ENCODE measurements at places on chromosomes 7 and 10. TPM values are rescaled to one million over a fixed set of nuclear protein-coding genes. Genes with fewer than 3 reads are reported as not detected.

The CYP2C19 gene
- total RNA-seq = not detected

The PTN gene
- not detected for total RNA-seq

The MSMB gene
- total RNA-seq = not detected

GRCh38 chr7:25261545-25262140 is 33.4 kb upstream of the NPVF start:
- H3K36me3 ChIP-seq = no peaks in the 10 kb centered on the region
- peaks cover 44% of the 10 kb centered on the region for H3K27me3 ChIP-seq
- no peaks in the 10 kb centered on the region for H3K4me1 ChIP-seq
- DNase-seq = no peak
- no peak overlapping the region for H3K27ac ChIP-seq

DNA sequence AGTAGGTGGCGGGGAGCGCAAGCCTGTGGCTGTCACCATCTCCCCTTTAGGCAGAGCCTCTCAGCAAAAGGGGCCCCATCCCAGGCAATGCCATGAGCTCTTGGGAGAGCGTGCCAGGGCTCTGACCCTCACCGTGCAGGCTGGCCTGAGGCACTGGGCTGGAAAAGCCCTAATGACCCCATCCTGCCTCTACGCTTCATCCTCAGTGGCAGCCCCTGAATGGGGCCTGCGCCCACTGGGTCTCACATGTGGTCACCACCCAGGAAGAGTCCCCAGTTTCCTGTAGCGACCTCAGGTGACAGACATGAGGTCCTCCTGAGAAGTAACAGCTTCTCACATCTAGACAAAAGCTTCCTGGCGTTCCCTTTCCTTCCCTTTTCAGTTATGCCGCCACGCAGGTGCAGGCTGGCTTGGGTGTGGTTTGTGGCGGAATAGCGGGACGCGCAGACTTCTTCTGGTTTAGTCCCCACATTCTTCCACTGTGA is 59.2 kb downstream of the CLEC2L start:
- no peaks in the 10 kb centered on the region for H3K27me3 ChIP-seq
- H3K27ac ChIP-seq = no peak overlapping the region
- no peak overlapping the region for H3K4me3 ChIP-seq
- peaks cover 13% of the 10 kb centered on the region for H3K36me3 ChIP-seq
- H3K4me1 ChIP-seq = no peaks in the 10 kb centered on the region

GRCh38 chr10:69558559-69558958 is 14.7 kb downstream of the NEUROG3 start:
- H3K4me1 ChIP-seq = no peaks in the 10 kb centered on the region
- DNase-seq = no peak
- no peak overlapping the region for H3K4me3 ChIP-seq
- 0 out of 2 replicates have a peak, but pooled peaks cover 5% of the 10 kb centered on the region for H3K27me3 ChIP-seq

GRCh38 chr10:25457552-25457951 is 282.8 kb downstream of the GPR158 start:
- H3K4me3 ChIP-seq = no peak overlapping the region
- H3K27me3 ChIP-seq = no peaks in the 10 kb centered on the region
- no peak overlapping the region for H3K27ac ChIP-seq
- H3K4me1 ChIP-seq = no peaks in the 10 kb centered on the region
- no peaks in the 10 kb centered on the region for H3K36me3 ChIP-seq
- DNase-seq = no peak

- DNase-seq = no peak
- H3K4me3 ChIP-seq = no peak overlapping the region
- H3K27ac ChIP-seq = no peak overlapping the region
- H3K36me3 ChIP-seq = no peaks in the 10 kb centered on the region
These were observed 34.8 kb upstream of the ADO start for GRCh38 chr10:62769574-62770242.
